ENCODE measurements at places on chromosomes 3 and 15.

DNA sequence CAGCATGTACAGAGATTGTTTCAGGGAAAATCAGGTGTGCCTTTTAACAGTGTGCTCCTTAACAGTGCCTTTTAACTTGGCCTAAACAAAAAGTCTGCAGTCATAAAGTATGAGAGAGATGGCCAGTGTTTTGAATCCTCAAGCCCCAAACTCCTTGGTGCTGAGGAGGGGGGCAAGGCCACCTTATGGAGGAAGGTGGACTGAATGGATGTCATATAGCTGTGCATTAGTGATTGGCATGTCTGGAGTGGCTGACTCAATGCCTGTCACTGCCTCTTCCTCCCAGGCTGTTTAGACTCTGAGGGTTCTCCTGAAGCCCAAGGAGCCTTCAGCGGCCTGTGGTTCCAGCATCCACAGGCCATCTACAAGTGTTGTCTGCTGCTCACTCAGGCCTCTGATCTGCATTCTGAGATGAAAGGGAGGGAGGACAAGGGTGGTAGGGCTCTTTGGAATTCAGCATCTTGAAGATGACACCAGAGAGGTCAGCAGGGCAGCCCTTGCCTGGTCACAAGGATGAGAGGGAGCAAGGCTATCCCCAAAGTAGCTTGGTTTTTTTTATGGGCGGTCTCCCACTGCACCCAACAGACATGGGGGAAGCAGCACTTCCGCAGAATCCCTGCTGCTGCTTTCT lies 1.5 kb downstream of the FOXL2NB start:
- DNase-seq: no peak

GRCh38 chr3:47412842-47413520 lies 32.2 kb downstream of the PTPN23 start:
- DNase-seq: no peak

DNA sequence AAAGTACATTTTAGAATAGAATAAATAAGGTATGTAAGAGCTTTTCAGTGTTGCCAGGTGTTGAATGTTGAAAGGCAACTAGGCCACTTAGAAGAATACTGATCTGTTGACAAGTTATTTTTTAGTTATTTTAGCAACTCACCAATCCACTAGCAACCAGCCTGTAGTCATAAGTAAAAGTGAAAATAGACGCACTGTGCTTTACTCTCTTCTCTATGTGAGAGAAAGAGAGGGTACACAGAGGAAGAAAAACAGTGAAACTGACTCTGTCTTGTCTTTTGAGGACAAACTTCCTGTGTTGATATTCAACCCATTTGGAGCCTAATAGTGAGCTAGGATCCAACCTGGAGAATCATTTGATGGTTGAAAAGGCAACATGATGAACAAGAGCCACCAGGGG lies 327.1 kb upstream of the GOLIM4 start:
- DNase-seq: no peak

- DNase-seq: no peak
Observed at GRCh38 chr3:55288657-55289056, 198.4 kb downstream of the WNT5A start.

- no peak for DNase-seq
Observed at GRCh38 chr3:186464424-186465093, 79.6 kb downstream of the CRYGS start.

DNA sequence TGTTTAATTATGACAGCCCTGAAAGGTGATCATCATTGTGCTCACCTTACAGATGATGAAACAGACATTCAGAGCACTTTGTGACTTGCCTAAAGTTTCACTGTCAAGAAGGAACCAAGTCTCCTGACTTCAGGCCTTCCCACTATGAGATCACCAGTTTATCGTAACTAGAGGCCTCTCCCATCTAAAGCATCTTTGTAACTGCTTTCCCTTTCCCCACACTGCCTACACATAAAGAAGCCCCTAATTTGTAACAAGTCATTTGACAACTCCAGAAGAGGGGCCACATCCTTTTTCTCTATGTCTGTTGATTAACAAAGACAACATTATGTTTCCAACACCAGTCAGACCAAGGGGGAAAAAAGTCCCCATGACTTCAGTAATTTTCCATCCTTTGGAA lies 1.1 kb downstream of the KLHL6 start:
- no peak for DNase-seq
